ENCODE measurements at places on chromosomes 1 and 21. TPM values are rescaled to one million over a fixed set of nuclear protein-coding genes. Genes with fewer than 3 reads are reported as not detected.

The FAM110D gene
- not detected for total RNA-seq

The RGS1 gene
- total RNA-seq, result 0.50 TPM

The ARMH1 gene
- total RNA-seq, result 6.4 TPM

The TNNI3K gene
- total RNA-seq, result 0.66 TPM

The LCE2C gene
- not detected for total RNA-seq

The LCE3A gene
- total RNA-seq, result not detected

The LRRC3 gene
- 0.26 TPM for total RNA-seq

The FAM72B gene
- total RNA-seq, result 0.51 TPM

The FCAMR gene
- not detected for total RNA-seq

The ODR4 gene
- 13.7 TPM for total RNA-seq

The SNAPIN gene
- total RNA-seq, result 76.5 TPM

The CFHR5 gene
- total RNA-seq, result not detected

The KRTAP6-2 gene
- not detected for total RNA-seq

The SPRR3 gene
- not detected for total RNA-seq

The HAO2 gene
- total RNA-seq, result not detected

The MMEL1 gene
- total RNA-seq, result 0.33 TPM

The FABP3 gene
- total RNA-seq, result 554 TPM

The OR6K6 gene
- total RNA-seq, result not detected

The KDM1A gene
- 79.6 TPM for total RNA-seq

The FCRL6 gene
- not detected for total RNA-seq

The CDA gene
- total RNA-seq, result not detected

The PRRX1 gene
- 121 TPM for total RNA-seq

The TBX19 gene
- total RNA-seq, result 0.26 TPM

The UROD gene
- 158 TPM for total RNA-seq

The FAM177B gene
- not detected for total RNA-seq

The CYYR1 gene
- 0.17 TPM for total RNA-seq

The BMP8B gene
- not detected for total RNA-seq

The OLIG2 gene
- total RNA-seq, result not detected

The PTPN7 gene
- not detected for total RNA-seq

The FCER1G gene
- total RNA-seq, result not detected

The RNU1-1 gene
- total RNA-seq, result under 0.01 TPM

The DCST1 gene
- not detected for total RNA-seq

The B3GALT5 gene
- under 0.01 TPM for total RNA-seq

The ALX3 gene
- total RNA-seq, result not detected

The CENPF gene
- total RNA-seq, result 2.3 TPM

The GFI1 gene
- not detected for total RNA-seq

The CFHR4 gene
- total RNA-seq, result not detected

The S100A1 gene
- 0.17 TPM for total RNA-seq

The GPA33 gene
- not detected for total RNA-seq

The FCRL5 gene
- total RNA-seq, result not detected

The LIN9 gene
- 2.8 TPM for total RNA-seq

The ITLN1 gene
- not detected for total RNA-seq

The HCRTR1 gene
- not detected for total RNA-seq

The NBPF6 gene
- not detected for total RNA-seq

The AGT gene
- total RNA-seq, result 14.1 TPM

The SYTL1 gene
- under 0.01 TPM for total RNA-seq

The OLIG1 gene
- not detected for total RNA-seq
